ENCODE measurements at places on chromosomes 6 and 20.

DNA sequence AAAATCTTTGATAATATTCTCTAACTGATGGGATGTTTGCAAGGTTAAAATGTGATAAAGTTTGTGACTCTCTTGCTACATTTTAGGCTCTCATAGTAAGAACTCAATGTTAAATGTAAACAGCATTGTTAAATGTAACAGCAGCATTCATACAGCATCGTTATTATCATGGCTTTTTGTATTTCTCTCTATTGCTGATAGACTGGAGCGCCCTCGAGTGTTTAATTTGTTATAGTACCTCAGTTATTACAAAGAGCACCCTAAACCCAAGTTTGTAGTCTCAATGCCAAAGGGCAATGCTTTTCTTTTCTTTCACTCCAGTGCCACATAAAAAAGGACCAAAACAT lies 14.9 kb upstream of the TTPAL start:
- DNase-seq: no peak

- DNase-seq: no peak
Observed at GRCh38 chr6:151649835-151650234, 156.0 kb downstream of the CCDC170 start.

DNA sequence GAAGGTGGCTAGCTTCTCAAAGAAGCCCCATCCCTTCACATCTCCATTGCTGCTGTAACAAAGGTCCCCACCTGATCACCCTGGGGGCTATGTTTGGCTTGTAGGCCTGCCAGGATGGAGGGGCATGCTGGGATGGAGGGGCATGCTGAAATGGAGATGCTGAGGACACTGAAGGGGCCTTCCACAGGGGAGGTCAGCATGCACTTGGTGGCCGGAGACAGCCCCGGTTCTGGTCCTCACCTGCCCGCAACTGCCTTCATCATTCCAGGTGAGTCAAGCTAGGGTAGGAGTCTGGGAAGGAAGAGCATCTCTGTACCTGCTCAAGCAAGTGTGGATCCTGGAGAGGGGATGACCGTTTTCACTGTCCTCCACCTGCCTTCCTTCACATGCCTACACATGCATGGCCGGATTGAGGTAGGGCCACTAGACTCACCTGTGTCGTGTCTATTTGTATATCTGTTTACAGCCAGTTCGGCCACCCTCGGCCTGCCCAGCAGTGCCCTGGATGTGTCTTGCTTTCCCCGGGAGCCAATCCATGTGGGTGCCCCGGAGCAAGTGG lies 6.0 kb downstream of the L3MBTL1 start:
- DNase-seq: no peak

GRCh38 chr6:170095273-170095981 lies 195.5 kb downstream of the DLL1 start:
- no peak for DNase-seq

DNA sequence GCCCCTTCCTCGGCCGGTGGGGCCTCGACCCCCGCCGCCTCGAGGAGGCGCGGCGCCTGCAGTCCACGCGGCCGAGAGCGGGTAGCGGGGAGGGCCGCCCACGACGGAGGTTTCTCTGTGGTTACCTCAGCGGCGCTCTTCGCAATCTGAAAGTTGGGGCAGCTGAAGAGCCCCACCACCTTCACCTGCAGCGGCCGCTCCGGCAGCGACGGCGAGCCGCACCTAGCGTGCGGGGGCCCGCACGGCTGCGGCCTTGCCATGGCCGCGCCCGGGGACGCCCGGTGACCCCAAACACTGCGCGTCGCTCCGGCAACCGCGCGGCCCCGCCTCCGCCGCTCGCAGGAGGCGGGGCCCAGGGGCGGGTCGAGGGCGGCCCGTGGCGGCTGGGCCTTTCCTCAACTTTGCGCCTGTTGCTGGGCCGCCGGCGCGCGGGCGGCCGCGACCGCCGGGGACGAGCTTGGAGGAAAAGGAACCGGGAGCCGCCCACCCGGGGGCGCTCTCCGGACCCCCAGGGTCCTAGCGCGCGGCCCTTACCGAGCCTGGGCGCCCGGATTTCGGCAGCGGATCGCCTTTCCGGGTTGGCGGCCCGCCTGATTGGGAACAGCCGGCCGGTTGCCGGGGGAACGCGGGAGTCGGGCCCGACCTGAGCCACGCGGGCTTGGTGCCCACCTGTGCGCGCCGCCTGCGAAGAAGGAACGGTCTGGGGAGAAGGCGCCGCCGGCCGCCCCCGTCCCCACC lies at the start of the genes PPIL6 and SMPD2:
PPIL6 (minus strand) TSS at position 298 of the 738 bp plus-strand sequence; CDS start at position 260, 38 bp downstream.
SMPD2 (plus strand) TSS at position 394 of the 738 bp plus-strand sequence. CDS start 398 bp downstream, outside the sequence.
- DNase-seq: peak; percentile 63

DNA sequence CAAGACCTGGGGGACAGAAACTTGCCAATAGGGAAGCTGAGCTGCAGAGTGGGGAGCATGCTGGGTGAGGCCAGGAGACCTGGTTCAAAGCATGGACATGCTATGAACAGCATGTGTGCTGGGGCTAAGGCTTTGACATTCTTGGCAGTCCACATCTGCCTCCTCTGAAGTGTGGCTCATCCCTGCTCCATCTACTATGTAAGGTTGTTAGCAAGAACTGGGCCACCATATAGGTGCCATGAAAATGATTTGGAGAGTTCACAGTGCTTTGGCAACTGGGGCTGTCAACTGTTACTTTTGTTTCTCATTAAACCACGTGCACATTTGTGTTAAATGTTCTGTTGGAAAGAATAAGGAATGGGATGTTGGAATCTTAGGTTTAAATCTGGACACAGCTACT lies 311.1 kb downstream of the CDC5L start:
- DNase-seq: no peak

- DNase-seq: no peak
Observed at GRCh38 chr6:89144354-89144906, 1.4 kb upstream of the PM20D2 start.

DNA sequence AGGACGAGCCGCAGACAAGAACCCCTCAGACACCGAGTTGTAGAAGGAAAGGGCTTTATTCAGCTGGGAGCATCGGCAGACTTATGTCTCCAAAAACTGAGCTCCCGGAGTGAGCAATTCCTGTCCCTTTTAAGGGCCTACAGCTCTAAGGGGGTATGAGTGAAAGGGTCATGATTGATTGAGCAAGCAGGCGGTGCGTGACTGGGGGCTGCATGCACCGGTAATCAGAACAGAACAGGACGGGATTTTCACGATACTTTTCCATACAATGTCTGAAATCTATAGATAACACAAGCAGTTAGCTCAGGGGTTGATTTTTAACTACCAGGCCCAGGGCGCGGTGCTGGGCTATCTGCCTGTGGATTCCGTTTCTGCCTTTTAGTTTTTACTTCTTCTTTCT lies 226.4 kb upstream of the PLCB4 start:
- DNase-seq: no peak

DNA sequence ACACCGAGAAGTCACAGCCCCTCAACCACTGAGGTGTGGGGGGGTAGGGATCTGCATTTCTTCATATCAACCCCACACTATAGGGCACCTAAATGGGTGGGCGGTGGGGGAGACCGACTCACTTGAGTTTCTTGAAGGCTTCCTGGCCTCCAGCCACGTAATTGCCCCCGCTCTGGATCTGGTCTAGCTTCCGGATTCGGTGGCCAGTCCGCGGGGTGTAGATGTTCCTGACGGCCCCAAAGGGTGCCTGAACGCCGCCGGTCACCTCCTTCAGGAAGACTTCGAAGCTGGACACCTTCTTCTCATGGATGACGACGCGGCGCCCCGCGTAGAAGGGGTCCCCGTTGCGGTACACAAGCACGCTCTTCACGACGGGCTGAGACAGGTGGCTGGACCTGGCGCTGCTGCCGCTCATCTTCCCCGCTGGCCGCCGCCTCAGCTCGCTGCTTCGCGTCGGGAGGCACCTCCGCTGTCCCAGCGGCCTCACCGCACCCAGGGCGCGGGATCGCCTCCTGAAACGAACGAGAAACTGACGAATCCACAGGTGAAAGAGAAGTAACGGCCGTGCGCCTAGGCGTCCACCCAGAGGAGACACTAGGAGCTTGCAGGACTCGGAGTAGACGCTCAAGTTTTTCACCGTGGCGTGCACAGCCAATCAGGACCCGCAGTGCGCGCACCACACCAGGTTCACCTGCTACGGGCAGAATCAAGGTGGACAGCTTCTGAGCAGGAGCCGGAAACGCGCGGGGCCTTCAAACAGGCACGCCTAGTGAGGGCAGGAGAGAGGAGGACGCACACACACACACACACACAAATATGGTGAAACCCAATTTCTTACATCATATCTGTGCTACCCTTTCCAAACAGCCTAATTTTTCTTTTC lies at the start of gene DCDC2:
DCDC2 (minus strand) TSS at position 724 of the 883 bp plus-strand sequence; CDS start at position 415, 309 bp downstream.
- peak; percentile 81 for DNase-seq

GRCh38 chr6:6798448-6798860 lies 209.9 kb downstream of the LY86 start:
- no peak for DNase-seq

DNA sequence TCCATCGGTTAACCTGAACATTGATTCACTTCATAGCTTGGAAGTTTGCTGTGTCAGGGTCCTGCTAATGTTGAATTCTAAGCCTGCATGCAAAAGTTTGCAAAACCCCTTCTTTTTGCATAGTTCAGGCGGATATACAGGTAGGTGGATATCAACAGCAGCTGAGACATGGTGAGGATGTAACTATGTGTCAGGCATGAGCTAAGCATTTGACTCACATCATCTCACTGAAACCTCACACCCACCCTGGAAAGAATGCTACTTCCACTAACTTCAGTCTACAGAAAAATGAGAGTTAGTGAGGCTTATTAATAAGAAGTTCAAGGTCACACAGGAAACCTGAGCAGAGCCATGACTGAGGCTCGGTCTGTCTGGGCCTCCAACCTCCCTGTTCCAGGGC lies 276.9 kb downstream of the BMP7 start:
- no peak for DNase-seq

- no peak for DNase-seq
Observed at GRCh38 chr6:8069151-8069550, 5.0 kb upstream of the BLOC1S5 start.

DNA sequence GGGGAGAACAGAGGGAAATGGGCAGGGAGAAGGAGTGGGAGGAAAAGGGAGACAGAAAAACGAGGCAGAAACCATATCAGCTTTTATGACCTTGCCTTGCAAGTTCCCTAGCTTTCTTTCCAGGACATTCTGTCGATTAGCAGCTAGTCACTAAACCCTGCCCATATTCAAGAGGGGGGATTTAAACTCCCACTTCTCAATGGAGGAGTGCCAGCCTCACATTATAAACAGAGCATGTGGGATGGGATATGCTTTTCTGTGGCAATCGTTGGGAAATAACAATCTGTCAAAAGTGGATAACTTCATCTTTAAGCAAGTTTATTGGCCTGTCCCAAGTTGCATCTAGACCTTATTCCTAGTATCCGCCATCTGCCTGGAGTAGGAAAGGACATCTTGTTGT lies 57.0 kb upstream of the TMEM170B start:
- no peak for DNase-seq

- no peak for DNase-seq
Observed at GRCh38 chr20:18739751-18740166, 73.8 kb upstream of the SCP2D1 start.

GRCh38 chr6:91864911-91865310 lies 1278.0 kb upstream of the MAP3K7 start:
- no peak for DNase-seq

DNA sequence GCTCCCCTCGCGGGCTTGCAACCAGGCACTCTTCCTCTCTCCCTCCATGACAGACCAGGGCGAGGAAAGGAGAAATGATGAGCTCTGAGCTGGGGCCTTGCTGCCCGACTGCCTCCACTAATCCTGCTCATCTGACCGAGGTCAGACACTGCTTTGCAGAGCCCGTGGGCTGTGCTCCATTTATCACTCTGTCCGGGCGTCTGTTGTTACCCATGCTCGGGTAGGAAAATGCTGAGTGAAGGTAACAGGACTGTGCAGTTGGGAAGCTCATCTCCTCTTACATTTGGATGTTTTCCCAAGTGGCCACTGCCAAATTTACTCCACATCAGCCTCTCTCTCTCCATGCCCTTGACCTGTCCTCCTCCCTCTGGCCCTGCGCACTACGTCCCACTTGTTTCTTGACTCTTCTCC lies 14.6 kb downstream of the RPS6KA2 start:
- no peak for DNase-seq

DNA sequence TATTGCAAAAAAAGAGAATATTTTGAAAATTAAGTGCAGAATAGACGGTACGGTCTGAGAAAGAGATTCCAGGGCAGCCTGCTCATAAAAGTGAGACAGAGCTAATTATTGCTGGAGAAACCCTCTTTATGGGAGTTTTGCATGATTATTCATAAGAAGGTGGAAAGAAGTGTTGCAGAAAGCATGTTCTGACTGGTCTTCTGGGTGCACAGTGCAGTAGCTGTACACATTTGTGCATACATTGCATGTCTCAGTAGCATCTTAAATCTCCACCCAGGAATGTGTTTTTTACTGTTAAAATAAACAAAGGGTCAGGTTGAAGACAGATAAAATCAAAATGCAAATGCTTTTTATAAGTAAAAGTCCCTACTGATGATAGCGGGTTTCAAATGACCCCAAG lies 1813.6 kb upstream of the DEFB115 start:
- no peak for DNase-seq

DNA sequence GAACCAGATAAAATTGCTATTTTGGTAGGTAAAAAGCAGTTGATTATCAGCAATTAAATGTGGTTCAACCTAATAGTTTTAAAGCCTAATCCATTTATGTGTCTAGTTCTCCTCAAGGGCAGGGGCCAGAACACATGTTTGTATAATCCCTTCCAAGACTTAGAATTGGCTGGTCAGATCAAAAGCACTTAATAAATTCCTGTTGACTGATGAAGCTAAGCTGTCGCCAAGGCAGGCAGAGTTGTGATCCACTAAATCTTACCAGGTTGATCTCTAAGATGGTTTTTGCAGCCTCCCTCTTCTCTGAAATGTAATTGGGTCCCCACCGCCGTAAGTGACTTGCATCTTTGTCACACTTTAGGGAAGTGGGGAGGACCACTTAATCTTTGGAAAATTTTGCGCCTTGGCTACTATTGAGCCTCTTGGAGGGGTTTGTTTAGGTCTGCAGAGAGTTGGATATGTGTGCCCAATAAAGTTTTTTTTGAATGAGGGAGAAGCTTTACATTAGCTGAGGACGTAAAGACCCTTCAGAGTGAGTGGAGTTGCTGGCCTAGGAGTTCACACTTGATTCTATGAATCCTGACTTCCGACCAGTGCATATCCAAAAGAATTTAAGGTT lies 65.9 kb downstream of the PHF20 start:
- DNase-seq: no peak

DNA sequence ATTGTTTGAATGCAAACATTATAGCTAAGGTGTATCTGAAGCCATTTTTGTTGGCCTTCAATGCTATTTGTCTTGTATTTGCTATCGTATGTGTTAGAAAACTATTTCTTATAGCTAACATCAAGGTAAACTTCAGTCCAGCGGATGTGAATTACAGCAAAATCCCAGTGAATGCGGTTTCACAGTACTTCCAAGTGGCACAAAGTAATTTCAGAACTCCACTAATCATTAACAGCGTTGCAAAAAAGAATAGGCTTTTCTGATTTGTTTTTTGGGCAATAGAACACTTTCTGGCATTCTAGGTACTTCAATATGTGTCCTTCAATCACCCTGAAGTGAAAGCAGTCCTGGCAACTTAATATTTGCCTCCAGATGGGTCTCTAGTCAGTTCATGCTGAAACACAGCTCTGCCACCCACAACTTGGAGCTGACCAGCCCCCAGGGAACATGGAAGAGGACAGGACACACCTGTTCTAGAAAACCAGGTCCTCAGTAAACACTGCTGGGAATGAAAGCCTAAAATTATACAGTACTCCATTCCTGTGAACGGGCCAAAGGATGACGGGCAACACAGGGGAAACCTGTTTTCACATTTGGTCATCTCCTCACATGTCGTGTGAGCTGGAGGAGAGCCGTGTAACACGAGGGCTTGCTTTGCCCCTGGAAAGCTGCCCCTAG lies 9.7 kb upstream of the MRPS10 start:
- DNase-seq: no peak

- no peak for DNase-seq
Observed at GRCh38 chr6:109252261-109253041, 129.8 kb downstream of the CD164 start.

GRCh38 chr6:134553936-134554335 lies 236.0 kb upstream of the SGK1 start:
- DNase-seq: no peak

Measured in DMS153 (cell line).